Fibroblast of skin of left quadriceps (primary cell): ENCODE measurements at places on chromosomes 5 and 9.

- DNase-seq = peak; percentile 65
These were observed 220.9 kb downstream of the ACTL7B start for GRCh38 chr9:108634672-108635462.

DNA sequence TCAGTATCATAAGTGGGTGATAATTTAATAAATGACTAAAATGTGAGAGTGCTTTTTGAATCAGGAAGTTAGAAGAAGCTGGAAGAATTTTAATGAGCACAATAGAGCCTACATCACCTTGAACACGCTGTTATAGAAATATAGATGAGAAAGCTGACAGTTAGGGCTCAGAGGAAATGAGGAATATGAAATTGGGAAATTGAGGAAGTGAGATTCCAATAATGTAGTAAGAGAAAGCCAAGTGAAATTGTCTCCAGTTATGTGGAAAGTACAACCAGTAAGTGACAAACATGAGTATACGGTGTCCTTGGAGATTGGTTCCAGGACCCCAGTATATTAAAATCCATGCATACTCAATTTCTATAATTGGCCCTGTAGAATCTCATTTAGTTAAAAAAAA lies 235.9 kb upstream of the FAM174A start:
- no peak for DNase-seq

GRCh38 chr5:163695830-163696578 lies 190.6 kb downstream of the MAT2B start:
- peak; percentile 59 for DNase-seq

DNA sequence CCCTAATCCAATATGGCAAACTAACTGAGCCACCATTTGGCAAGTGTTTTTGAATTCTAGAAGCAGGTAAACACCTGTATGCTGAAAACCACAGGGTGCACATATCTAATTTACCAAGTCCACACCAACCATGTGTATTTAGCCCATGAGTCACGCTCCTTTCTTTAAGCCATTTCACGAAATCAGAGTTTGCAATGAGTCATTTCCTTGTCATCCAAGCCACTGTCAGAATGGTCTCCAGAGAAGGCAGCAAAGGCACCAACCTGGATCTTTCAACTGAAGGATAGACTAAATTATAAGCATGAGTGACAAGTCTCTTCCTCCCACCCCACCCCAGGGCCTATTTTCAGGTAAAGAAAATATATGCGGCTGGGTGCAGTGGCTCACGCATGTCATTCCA lies 110.0 kb downstream of the PAX5 start:
- peak; percentile 26 for DNase-seq

GRCh38 chr5:163624431-163624830 lies 119.0 kb downstream of the MAT2B start:
- DNase-seq = peak; percentile 40

DNA sequence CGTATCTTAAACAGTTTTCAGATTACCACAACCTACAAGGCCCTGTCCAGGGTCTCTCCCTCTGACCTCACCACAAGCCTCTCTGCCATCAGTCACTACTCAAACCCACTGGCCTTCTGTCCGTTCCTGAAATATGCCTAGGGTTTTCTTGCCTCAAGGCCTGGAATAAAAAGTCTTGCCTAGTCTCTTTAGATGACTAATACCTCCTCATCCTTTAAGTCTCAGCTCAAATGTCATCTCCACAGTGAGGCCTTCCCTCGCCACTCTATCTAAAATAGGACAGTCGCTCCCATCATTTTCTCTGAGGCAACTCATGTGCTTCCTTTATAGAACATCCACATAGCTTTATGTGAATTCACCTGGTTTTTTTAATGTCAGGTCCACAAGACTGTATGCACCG lies 5.2 kb downstream of the DENND1A start:
- no peak for DNase-seq

GRCh38 chr9:94178927-94179326 lies 80.2 kb upstream of the ZNF169 start:
- DNase-seq = no peak

DNA sequence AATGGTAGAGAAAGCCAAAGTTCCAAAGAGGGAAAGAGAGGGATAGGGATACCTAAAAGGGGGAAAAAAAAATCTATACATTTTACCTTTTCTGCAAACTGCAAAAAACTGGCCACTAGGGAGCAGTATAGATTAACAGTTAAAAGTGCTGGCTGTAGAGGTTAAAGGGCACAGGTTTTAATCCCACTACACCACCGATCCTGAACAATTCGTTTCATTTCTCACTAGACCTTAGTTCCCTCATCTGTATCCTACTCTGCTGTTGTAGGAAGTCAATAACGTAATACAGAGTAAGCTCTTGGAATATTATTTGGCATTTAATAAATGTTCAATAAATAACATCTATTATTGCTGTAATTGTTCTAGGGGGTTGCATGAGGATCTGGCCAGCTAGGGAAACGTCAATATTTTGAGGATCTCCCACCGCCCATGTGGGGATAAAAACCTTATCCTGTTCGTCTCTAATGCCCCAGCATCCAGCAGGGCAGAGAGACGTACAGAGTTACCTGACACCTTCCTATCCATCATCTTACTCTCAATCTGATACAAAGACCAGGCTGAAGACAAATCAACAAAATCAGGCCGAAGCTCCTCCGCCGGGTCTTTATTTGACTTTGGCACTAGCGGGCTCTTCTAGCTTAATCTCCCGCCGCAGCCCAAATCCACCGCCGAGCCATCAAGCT lies 757 bp downstream of the CDC26 start:
- DNase-seq = no peak

- no peak for DNase-seq
These were observed 242.5 kb downstream of the DIRAS2 start for GRCh38 chr9:90400091-90400490.

DNA sequence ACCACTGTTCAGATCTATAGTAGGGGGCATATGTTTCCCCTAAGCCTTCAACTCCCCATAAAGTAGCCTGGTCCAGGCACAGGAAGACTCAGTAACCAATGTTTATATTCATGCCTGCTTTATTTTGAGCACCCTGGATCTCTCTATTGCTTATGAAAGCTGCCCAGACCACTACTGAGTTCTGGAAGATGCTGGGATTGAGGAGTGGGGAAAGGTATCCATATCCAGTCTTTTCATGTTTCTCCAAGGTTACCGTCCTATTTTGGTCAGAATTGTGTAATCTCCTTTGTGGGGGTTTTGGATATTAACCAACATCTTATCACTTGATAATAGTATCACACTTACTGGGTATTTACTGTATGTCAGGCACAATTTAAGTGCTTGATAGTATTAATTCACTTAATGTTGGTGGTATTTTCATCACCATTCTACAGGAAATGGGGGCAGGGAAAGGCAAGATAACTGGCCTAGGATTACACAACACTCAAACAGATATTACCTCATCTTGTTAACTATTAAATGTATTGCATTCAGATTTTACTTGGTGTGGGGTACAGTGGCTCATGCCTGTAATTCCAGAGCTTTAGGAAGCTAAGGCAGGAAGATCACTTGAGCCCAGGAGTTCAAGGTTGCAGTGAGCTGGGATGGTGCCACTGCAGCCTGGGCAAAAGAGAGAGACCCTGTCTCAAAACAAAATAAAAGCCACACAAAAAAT lies 36.3 kb downstream of the RUSC2 start:
- DNase-seq = peak; percentile 70

DNA sequence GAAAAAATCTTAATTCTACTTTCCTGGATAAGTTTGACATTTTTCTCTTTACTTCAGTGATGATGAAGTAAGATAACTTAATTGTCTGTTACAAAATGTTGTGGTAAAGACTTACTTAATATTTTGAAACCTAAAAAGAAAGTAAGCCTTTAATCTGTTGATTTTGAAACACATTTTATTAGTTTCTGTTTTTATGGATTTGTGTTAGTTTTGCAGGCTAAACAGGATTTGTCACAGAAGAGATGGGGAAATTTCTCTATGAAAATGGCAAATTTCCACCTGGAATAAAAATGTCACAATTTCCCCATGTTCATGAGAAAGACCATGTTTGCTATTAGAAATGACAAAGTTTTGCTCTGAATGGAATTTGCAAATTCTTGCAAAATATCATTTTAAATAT lies 237.1 kb downstream of the RFX3 start:
- DNase-seq = no peak

DNA sequence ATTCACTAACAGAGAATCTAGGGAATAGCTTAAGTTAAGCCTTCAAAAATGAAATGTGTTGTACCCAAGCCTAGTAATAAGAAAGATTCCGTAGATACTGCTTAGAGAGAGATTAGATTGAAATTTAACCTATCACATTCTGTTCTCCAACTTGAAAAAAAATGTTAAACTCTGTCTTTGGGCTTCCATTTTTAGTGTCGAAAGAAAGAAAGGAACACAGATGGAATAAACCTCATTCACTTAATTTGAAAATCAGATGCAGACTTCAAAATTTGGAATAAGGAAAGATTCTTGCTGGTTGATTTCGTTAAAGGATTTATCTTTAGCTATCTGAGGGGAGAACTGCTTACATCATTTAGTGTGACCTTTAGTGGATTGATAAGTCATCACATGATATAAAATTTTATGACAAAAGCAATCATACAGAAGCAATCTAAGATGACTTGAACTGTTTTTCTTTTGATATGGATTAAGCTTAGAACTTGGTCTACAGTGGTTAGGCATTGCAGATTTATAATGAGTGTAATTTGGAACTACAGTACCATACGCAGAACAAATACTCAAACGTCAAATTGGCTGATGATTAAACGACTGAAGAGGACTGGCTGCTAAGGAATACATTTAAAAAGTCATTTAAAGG lies 128.5 kb downstream of the GLIS3 start:
- DNase-seq = no peak

DNA sequence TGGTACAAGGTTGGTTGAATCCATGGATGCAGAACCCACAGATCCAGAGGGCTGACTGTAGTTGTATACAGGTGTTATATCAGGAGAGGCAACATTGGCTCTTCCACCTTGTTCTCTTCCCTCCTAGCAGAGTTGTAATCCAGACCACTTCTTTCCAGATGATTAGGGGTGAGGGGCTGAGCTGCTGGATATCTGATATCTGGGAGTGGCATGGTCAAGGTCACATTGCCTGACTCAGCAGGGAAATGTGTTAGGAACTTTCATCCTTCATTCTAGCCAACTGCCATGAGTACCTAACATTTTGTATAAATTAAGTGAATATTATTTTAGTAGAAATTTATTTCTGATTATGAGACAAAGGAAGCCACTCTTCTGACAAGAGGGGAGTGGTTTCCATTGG lies 7.3 kb downstream of the DAPK1 start:
- no peak for DNase-seq

- DNase-seq = no peak
These were observed 253.0 kb upstream of the IRX2 start for GRCh38 chr5:3004361-3005080.

GRCh38 chr5:55671975-55672374 lies 40.1 kb downstream of the SLC38A9 start:
- DNase-seq = no peak

GRCh38 chr9:84871983-84872382 lies 202.5 kb downstream of the NTRK2 start:
- no peak for DNase-seq
